ENCODE measurements at places on chromosomes 2 and 18.
A peak's percentile ranks its signal among the peaks of the same experiment; 100 is the strongest.

DNA sequence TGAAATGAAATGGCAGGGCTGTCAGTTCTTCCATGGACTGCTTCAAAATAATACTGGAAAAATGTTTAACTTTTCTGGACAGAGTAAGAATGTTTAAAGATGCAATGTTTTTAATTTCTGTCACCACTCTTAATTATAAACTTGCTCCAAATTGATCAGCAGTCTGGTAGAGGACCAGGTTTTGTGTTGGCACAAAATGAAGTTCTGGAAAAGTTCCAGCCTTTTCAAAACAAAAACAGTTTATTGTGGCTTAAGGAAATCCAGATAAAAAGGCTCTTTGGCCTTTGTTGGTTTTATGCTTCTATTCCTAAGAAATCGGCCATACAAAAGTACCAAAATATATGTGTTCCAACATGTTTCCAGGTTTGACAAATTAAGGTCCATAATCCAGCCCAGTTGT is 48.8 kb downstream of the PTRHD1 start:
- no peak for DNase-seq

DNA sequence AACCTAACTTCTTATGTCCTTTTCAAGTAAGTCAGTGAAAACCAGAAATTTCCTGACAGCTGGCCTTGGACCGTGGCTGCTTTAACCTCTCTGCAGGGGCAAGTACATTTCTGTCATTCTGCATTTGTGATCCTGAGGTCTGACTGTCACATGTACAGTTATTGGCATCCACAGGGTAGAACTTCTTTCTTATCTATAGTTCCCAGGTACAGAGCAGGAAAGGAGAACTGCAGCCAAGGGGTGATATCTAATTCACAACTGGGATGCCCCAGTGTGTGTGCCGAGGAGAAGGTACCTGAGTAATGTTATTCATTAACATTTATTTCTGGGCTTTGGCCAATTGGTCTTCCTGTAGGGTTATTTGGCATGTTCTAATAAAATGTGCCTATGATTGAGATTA is 468.9 kb downstream of the PARD3B start:
- DNase-seq, result no peak

DNA sequence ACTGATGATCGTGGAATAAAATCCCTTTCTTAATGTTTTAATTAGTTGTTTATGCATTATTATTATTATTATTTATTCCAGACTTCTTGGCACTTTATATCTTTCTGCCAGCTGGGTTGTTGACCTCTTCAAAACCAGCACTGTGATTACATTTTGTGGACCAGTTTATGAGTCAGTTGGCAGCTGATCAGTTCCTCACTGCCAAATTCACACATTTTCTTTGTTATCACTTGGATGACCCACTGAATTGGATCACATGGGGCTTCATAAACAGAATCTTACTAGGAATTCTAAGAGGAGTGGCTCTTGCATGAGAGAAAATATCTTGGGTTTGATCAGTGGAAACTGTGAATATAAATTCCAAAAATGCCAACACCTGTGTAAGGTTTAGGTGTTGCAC is 321.8 kb upstream of the SPRED2 start:
- no peak for DNase-seq

DNA sequence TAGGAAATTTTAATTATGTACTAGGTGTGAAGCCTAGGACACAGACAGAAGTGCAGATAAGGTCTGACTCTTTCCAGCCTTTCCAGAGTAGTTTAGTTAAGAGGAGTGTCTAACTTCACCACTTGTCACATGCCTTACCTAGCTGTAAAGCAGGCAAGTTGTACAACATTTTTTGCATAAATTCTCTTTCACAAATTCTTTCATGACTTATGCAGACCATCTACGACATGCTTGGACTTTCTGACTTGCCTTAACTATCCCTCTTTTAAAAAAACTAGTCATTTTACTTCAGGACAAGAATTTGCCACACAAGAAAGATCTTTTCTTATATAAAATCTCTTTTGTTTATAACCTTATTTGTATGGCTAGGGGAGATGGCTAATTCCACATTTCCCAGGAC is 1273.6 kb upstream of the SLC39A10 start:
- DNase-seq, result no peak

GRCh38 chr2:161217597-161218185 is 57.5 kb downstream of the TANK start:
- no peak for DNase-seq

DNA sequence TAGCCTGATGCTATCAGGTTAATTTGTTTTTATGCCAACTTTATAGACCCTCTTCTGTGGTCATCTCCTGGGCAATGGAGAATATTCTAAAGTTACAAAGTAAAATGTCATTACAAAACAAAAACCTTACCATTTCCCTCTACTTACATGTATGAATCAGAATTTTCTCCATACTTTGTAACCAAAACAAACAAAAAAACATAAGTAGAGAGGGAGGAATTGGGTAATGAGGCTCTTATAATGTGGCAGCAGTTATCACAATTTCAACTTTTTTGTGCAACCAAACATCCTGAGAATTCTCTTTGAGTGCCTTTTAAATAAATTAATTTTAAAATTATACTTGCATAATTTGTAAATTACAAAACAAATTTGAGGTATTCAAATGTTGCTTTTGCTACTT is 332.8 kb downstream of the TXNL1 start:
- DNase-seq, result no peak

DNA sequence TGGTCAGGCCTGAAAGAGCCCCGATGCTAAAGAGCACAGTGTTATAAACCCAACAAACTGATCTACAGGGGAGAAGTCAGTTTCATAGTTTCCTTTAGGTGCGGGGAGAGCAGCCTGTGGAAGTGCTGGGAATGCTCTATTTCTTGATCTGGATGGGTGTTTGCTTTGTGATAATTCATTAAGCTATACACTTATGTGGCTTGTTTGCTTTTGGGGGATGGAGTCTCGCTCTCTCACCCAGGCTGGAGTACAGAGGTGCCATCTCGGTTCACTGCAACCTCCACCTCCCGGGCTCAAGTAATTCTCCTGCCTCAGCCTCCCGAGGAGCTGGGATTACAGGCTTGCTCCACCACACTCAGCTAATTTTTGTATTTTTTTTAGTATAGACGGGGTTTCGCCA is 30.1 kb upstream of the CEP68 start:
- DNase-seq, result no peak

GRCh38 chr18:6021306-6022073 is 126.2 kb upstream of the TMEM200C start:
- DNase-seq, result no peak

DNA sequence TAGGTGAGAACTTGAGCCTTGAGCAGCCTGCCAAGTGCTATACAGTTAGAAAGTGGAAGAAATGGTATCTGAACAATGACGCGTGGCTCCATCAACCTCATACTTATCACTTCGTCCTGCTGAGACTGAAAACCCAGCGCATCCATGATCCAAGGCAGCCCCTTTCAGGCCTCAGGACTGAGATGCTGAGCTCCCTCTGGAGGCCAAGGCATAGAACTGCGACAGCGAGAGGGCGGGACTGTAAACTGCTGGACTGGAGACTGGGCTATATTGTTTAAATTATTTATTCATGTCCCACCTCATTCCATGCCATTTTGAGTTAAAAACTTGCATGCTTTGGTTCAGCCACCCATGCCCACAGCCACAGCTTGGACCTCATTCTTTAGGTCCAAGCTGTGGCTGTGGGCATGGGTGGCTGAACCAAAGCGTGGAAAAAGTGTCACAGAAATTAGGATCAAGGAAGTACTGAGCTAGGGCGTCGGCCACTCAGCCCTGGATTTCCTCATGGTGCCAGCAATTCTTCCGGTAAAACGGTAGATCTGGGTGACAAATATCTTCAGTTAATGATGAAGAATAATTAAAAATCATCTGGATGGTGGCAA is 195.5 kb downstream of the L3MBTL4 start:
- no peak for DNase-seq

GRCh38 chr2:192145496-192145895 is 49.2 kb downstream of the TMEFF2 start:
- DNase-seq, result no peak

- DNase-seq, result no peak
Measured at GRCh38 chr2:36356990-36357846, 1.6 kb downstream of the CRIM1 start.

- no peak for DNase-seq
Measured at GRCh38 chr2:65382323-65382722, 50.1 kb downstream of the SPRED2 start.

DNA sequence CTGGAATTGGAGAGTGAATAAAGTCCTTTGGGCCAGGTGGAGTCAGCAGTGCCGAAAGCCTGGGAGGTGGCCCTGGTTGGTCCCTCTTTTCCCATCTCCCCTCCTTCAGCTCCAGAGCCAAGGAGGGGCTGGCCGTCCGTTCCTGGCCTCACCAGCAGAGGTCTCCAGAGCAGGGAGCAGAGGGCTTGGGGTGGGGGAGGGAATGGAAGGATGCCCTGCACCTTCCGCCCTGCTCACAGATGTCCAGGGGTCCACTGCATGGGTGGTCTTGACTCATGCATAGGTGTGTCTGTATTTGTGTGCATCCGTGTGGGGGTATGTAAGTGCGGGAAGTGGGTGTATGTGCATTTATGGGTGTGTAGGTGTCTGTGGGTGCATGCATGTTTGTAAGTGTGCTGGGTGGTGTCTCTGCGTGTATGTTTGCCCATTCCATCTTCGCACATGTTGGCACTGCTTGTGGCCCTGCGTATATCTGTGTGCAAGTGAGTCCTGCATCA is 201.8 kb downstream of the ZFP36L2 start:
- peak; percentile 39 for DNase-seq

- DNase-seq, result no peak
Measured at GRCh38 chr2:53861824-53862223, 2.1 kb upstream of the GPR75 start.

GRCh38 chr2:86645752-86646151 is 22.1 kb upstream of the RNF103 start:
- no peak for DNase-seq

GRCh38 chr2:43074592-43075053 is 151.8 kb downstream of the ZFP36L2 start:
- DNase-seq, result no peak

- no peak for DNase-seq
Measured at GRCh38 chr2:150036622-150037021, 449.0 kb upstream of the MMADHC start.

- no peak for DNase-seq
Measured at GRCh38 chr2:126946318-126947102, 47.8 kb downstream of the TEX51 start.

- DNase-seq, result no peak
Measured at GRCh38 chr18:9616049-9616448, 1.7 kb upstream of the PPP4R1 start.

GRCh38 chr2:168969865-168970264 is 61.3 kb downstream of the ABCB11 start:
- no peak for DNase-seq

DNA sequence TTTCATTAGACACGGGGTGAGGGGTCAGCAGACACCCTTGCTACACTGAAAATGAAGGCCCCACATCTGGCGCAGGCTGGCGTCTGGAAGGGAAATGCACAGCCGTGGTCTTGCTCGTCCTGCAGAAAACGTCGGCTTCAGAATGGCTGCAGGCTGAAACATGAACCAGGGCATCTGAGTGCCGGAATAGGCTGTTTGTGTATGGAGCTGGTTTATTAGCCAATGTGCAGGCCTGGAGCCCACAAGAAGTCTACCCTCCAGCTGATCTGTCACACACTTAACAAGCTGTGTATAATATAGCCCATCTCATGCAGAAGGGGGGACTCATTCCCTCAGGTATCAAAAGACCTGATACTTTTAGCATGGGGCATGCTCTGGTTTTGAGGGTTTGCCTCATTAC is 153.4 kb upstream of the SOX11 start:
- DNase-seq, result no peak

- DNase-seq, result no peak
Measured at GRCh38 chr18:8424917-8425725, 184.1 kb upstream of the RAB12 start.

GRCh38 chr2:66495788-66496640 is 61.1 kb downstream of the MEIS1 start:
- DNase-seq, result no peak

- DNase-seq, result no peak
Measured at GRCh38 chr2:218180467-218181114, 13.8 kb upstream of the CXCR1 start.

DNA sequence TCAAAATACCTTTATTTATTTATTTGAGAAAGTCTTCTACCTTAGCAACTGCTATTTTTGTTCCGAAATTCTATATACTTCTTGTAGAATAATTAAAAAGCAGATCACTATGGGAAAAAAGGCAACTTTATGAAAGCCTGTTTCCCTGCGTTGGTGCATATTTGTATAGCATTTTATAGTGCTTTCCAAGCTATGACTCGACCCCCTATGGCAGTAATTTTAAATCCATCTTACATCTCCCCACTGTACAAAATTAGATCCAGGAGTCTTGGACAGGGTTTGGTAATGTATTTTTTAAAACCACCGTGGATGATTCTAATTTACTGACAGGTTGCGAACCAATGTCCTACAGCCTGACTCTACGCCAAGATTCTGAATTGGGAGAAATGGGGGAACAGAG is 10.1 kb downstream of the TANK start:
- DNase-seq, result no peak

GRCh38 chr2:175187378-175187777 is 5.9 kb upstream of the ATP5MC3 start:
- DNase-seq, result no peak

GRCh38 chr2:162293122-162293786 is 25.2 kb downstream of the IFIH1 start:
- no peak for DNase-seq

- peak; percentile 22 for DNase-seq
Measured at GRCh38 chr2:9002637-9003365, 683 bp downstream of the MBOAT2 start.

GRCh38 chr2:226131299-226131784 is 668.3 kb downstream of the IRS1 start:
- no peak for DNase-seq

- DNase-seq, result no peak
Measured at GRCh38 chr18:64037812-64038414, 68.0 kb downstream of the SERPINB8 start.

DNA sequence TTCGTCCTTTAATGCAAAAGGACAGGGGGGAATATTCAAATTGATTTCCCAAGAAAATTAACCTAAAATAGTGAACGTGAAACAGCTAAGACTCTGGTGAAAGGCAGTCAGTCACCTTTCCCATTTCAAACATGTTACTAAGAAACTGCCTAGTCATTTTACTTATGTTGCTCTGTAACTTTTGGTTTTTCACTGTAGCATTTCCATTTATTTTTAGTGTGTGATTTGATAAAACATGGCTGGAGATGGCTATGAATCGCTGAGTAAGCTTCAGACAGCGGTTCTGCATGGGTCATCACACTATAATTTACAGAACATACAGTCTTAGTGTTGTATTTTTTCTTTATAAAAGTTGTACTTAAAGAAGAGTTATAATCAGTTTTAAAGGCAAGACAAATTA is 16.0 kb upstream of the KIDINS220 start:
- no peak for DNase-seq

GRCh38 chr18:45403341-45404049 is 211.8 kb upstream of the SLC14A2 start:
- DNase-seq, result no peak

Measured in NCI-H187 (cell line).